HuH-7 (cell line): ENCODE measurements at places on chromosomes 4 and X.

GRCh38 chr4:89248879-89249281 is 58.7 kb downstream of the GPRIN3 start:
- no peak for DNase-seq

DNA sequence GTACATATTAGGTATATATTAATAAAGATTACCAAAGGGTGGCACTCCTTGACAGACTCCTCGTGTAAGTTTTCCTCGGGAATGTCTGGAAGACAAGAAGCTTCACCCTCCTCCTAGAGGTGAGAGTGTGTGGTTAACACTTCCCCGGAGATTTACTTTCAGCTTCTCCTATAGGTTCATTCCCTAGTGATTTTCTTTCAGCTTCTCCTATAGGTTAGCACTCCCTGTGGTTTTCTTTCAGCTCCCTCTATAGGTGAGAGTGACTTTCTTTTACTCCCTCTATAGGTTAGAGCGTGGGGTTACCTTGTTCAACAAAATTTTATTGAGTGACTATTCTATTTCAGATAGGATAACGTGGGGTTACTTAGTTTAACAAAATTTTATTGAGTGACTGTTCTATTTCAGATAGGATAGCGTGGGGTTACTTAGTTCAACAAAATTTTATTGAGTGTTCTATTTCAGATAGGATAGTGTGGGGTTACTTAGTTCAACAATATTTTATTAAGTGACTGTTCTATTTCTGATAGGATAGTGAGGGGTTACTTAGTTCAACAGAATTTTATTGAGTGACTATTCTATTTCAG is 106.0 kb upstream of the PLAC1 start:
- peak; percentile 78 for DNase-seq

- DNase-seq, result peak; percentile 17
Observed at GRCh38 chrX:102345916-102346315, 93.9 kb downstream of the NXF2B start.

- no peak for DNase-seq
Observed at GRCh38 chrX:64204252-64204651, 1.3 kb downstream of the AMER1 start.

DNA sequence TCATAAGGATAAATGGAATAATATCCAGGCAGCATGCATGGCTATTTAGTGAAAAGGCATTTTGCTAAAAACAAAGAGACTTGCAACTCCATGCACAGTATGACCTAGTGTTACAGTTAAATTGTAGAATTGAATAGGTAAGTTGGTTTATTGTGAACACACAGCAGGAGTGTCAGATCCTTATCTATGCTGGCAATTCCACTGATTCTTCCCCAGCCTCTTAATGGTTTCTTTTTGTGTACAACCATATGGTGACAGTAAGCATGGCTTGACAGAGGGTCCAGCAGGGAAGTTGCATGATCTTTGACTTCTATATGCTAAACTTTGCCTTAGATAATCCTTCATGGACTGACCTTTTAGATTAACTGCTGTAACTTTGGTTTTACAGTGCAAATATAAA is 936.6 kb upstream of the EPHA5 start:
- peak; percentile 8 for DNase-seq

GRCh38 chr4:83251447-83251830 is 33.2 kb downstream of the COQ2 start:
- no peak for DNase-seq

GRCh38 chr4:19925516-19925915 is 326.2 kb upstream of the SLIT2 start:
- DNase-seq, result no peak

- no peak for DNase-seq
Observed at GRCh38 chrX:111609206-111609605, 71.8 kb upstream of the ALG13 start.

GRCh38 chr4:141739636-141740035 is 103.3 kb downstream of the IL15 start:
- DNase-seq, result no peak

GRCh38 chr4:136664988-136665387 is 867.3 kb downstream of the PCDH18 start:
- no peak for DNase-seq
